Activated CD4-positive, alpha-beta memory T cell treated with anti-CD3 and anti-CD28 coated beads for 36 hours (primary cell): ENCODE measurements at places on chromosomes 1 and 21. TPM values are rescaled to one million over a fixed set of nuclear protein-coding genes. Genes with fewer than 3 reads are reported as not detected.

Gene DHCR24
- total RNA-seq = 72.6 TPM

Gene C1orf21
- total RNA-seq = 1.9 TPM

DNA sequence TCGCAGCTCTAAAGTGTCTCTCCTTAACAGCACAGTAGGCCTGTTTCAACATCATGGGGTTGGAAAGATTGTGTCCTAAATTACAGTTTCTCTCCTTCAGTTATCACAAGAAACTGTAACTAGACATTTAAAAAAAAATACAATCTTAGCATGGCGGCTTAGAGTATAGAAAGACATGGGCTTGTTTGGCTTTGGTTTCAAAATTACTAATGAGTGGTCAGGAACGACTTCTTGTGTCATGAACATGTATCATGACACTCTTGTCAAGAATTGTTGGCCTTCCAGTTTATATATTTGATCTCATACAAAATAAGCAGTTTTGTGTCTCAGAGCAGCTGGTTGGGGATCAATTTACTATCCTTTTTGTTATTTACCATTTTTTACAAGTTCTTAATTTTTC lies 2.1 kb downstream of the GJA8 start:
- peaks cover 8% of the 10 kb centered on the region for H3K4me1 ChIP-seq
- no peak overlapping the region for H3K27ac ChIP-seq
- DNase-seq = no peak
- no peaks in the 10 kb centered on the region for H3K36me3 ChIP-seq
- H3K4me3 ChIP-seq = no peak overlapping the region

- H3K4me1 ChIP-seq = no peaks in the 10 kb centered on the region
- no peaks in the 10 kb centered on the region for H3K27me3 ChIP-seq
- no peak for DNase-seq
Measured at GRCh38 chr1:228723287-228723686, 12.0 kb upstream of the RHOU start.

- peaks cover 34% of the 10 kb centered on the region for H3K4me1 ChIP-seq
- peak overlapping the region; percentile 97 for H3K27ac ChIP-seq
- peak overlapping the region; percentile 78 for H3K4me3 ChIP-seq
- DNase-seq = peak; percentile 94
- H3K27me3 ChIP-seq = no peaks in the 10 kb centered on the region
Measured at GRCh38 chr1:40450495-40451237, 390 bp downstream of the ZFP69B start.
